Effector memory CD8-positive, alpha-beta T cell (primary cell): ENCODE measurements at places on chromosomes 12 and 14.

DNA sequence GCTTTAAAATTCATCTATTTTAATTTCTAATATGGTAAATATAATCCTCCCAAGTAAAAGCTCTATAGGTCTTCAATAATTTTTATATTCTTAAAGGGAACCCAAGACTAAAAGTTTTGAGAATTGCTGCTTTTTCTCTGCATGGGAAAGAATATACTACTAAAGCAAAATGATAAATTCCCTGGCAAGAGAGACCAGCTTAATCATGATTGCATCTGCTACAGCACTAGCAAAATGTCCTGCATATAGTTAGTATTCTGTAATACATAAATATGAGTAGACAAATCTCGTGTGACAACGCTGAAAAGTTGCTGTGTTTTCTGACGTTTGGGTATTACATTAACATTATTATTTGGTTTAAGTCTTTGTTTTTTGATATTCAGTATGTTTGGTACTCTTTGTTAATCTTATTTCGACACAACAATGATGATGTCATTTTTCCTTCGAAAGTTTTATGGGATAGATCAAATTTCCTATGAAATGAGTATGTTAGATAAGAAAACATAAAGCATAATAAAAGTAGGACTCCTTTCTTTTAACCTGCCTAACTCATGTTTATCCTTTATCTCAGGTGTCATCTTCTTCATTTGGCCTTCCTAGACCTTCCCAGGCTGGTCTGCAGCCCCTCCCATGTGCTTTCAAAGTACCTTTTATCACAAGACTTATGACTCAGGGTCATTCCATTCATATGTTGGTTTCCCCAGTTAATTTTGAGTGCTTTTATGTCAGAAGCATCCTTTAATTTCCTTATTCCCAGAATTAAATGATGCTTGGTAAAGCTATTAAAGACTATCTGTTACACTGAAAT is 321.9 kb downstream of the RAD51B start:
- no peak for DNase-seq

GRCh38 chr14:101408077-101408831 is 153.0 kb upstream of the DIO3 start:
- DNase-seq, result no peak

- DNase-seq, result no peak
Measured at GRCh38 chr14:100664231-100664630, 62.5 kb upstream of the DLK1 start.

- DNase-seq, result no peak
Measured at GRCh38 chr12:114045349-114045748, 79.2 kb upstream of the RBM19 start.

- DNase-seq, result no peak
Measured at GRCh38 chr12:49882851-49883464, 20.7 kb downstream of the FAIM2 start.

DNA sequence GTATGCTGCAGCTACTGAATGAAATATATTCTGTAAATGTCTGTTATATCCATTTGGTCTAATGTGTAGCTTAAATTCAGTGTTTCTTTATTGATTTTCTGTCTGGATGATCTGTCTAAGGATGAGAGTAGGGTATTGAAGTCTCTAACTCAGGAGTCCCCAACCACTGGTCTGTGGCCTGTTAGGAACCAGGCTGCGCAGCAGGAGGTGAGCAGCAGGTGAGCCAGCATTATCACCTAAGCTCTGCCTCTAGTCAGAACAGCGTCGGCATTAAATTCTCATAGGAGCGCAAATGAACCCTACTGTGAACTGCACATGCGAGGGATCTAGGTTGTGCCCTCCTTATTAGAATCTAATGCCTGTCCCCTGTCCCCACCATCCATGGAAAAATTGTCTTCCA is 329.7 kb upstream of the RGS6 start:
- no peak for DNase-seq

DNA sequence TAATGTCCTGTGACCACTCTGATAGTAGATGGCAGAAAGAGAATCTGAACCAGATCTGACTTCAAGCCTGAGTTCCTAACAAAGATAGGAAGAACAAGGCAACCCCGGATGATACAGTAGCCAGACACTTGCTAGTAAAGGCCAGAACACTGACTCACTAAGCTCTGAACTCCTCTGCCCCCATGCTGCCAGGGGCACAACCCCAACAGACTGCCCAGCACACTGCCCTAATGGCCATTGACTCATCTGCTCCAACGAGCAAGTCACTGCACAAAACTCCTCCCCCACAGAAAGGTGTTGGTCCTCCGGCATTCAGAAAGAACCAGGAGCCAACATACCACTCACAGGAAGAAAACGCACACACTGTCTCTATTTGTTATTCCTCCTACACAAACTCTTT is 179.6 kb upstream of the NUDT4 start:
- no peak for DNase-seq

GRCh38 chr14:58455593-58456265 is 28.2 kb downstream of the KIAA0586 start:
- DNase-seq, result no peak

GRCh38 chr12:131808744-131809371 is 19.3 kb upstream of the MMP17 start:
- DNase-seq, result no peak

DNA sequence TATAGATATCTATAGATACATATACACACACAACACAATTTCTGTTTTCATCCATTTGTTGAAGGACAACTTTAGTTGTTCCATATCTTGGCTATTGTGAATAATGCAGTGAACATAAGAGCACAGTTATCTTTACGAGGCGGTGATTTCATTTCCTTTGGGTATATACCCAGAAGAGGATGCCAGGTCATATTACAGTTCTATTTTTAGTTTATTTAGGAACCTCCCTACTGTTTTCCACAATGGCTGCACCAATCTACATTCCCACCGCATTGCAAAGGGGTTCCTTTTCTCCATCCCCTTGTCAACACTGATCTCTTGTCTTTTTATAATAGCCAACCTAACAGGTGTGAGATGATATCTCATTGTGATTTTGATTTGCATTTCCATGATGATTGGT is 143.4 kb upstream of the ARHGAP5 start:
- DNase-seq, result no peak

- DNase-seq, result no peak
Measured at GRCh38 chr14:95524706-95525512, 8.5 kb upstream of the SYNE3 start.

DNA sequence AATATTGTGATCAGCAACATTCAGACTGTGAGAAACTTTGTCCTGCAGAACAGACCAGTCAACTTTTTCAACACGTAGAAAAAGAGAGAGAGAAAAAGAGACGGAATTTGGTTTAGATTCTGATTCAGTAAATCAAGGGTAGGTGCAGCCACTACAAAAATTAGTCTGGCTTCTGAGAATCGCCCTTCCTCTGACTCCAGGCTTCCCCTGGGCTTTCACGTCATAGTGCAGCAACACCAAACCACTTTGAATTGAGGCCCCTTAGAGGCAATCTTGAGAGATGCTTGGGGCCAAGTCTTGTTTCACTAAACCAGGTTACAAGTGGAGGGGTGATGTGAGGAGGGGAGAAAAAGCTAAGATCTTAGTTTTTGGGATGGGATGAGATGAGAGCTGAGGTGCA is 37.5 kb upstream of the PTGR2 start:
- DNase-seq, result no peak

- no peak for DNase-seq
Measured at GRCh38 chr12:7781274-7781673, 7.9 kb upstream of the NANOG start.

DNA sequence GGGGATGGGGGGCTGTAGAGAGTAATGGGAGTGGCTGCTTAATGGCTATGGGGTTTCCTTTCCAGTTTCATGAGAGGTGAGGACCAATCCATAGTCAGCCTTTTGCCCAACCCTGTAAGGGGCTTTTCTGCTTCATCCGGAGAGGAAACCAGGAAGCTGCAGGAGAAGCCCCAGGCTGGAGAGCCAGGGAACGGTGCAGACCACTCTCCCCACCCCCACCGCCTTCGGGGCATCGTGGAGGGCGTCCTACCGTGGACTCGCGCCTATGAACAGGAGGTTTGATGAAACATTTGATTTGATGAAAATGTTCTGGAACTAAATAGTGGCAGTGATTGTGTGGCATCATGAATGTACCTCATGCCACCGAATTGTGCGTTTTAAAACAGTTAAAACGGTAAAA is 204.3 kb upstream of the DIO3 start:
- no peak for DNase-seq

GRCh38 chr12:27271206-27271605 is 27.1 kb downstream of the STK38L start:
- DNase-seq, result no peak

- no peak for DNase-seq
Measured at GRCh38 chr14:52790011-52790755, 1.2 kb downstream of the GNPNAT1 start.

DNA sequence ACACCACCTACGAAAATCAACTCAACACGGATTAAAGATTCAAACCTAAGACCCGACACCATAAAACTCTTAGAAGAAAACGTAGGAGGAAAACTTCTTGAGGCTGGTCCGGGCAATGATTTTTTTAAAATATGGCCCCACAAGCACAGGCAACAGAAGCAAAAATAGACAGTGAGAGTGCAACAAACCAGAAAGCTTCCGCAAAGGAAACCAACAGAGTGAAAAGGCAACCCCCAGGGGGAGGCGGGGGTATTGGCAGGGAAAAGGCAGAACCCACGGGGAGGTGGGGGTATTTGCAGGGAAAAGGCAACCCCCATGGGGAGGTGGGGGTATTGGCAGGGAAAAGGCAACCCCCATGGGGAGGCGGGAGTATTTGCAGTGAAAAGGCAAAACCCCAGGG is 20.5 kb upstream of the FBRSL1 start:
- no peak for DNase-seq

DNA sequence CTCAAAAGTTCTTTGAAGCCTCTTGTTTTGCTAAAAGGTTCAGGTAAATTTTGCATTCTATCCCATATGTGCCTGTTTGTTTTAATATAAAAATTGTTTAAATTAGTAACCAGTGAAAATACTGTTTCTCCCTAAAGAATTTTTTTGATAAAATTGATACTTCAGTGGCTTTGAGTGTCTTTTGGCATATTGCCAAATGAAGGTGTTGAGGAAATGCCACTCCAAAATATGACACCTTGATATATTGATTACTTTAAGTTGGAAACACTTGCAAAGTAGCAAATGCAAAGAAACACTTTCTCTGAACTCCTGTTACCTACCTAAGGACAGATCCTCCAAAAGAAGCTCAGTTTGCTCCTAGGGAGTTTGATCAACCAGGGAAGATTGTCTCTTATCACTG is 8.4 kb downstream of the STYX start:
- no peak for DNase-seq

DNA sequence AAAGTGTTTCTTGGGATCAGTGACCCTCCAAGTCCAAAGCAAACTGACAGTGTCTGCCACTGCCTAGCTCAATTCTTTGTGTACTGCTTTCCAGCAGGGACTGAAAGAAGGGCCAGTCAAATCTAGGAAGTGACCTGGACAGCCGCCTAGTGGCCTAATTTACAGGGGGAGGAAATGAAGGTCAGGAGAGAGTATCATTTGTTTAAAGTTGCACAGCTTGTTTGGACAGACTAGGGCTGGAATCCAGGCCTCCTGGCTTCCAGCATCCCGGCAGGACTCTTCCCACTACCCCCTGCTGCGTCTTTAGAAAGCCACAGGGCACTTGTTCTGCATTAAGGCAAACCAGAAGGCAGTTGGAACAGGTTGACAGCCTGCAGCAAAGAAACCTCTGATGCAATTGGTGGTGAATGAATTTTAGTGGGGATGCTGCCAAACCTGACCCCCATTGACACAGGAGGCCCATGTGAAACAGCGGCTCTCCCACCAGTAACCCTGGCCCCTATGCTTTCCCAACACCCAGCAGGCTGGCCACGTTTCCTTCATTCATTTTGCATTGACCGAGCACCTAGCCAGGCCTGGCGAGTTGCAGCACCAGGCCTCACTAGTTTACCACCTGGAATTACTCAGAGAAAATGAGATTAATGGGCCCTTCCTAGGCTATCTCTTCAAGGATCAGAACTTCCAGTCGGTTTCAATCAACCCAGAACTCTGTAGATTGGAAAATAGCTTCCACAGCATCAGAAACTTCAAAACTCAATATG is 28.2 kb downstream of the GALNT16 start:
- no peak for DNase-seq

DNA sequence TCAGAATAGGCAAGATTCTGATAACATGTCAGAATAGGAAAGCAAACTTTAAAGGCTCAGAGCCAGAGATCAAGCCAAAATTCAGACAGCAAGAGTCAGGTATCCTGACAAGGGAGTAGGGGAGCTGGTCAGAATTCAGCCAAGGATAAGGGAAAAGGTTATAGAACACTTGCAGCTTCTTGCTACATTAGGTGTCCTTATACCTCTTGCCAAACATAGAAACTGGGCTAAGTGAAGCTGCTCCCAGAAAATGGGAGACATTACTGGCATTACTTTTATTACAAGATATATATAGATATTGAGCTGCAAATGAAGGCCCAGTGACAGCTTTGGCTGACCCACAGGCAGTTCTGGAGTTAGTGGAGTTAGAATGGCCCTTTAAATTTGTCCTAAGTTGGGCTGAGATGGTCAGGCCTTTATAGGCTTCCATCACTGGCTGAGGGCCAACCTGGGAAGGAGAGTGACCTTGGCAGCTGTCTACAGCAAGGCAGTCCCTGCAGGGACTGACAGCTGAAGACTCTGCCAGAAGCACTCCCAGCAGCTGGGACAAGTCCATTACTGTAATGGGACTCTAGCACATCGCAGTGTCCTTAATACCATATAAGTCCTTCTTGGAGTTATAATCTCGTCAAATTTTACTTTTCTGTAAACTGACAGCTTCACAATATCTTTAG is 83.0 kb downstream of the LRRC9 start:
- DNase-seq, result no peak

DNA sequence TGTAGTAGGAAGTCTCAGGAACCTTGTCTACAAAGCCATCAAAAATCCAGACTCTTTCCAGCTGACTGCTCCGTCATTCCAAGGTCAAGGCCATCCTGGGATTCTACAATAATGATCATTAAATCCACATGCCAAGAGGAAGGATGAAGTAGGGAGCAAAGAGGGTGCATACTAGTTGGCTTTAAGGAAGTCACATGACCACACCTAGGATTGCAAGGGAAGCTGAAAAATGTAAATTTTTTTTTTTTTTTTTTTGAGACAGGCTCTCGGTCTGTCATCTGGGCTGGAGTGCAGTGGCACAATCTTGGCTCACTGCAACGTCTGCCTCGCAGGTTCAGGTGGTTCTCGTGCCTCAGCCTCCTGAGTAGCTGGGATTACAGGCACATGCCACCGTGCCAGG is 7.3 kb upstream of the MRPL42 start:
- DNase-seq, result no peak

GRCh38 chr14:50795909-50796308 is 35.1 kb downstream of the NIN start:
- no peak for DNase-seq
